CD4-positive, alpha-beta T cell treated with Interleukin-15 for 4 hours (primary cell): ENCODE measurements at places on chromosomes 5 and 9.

DNA sequence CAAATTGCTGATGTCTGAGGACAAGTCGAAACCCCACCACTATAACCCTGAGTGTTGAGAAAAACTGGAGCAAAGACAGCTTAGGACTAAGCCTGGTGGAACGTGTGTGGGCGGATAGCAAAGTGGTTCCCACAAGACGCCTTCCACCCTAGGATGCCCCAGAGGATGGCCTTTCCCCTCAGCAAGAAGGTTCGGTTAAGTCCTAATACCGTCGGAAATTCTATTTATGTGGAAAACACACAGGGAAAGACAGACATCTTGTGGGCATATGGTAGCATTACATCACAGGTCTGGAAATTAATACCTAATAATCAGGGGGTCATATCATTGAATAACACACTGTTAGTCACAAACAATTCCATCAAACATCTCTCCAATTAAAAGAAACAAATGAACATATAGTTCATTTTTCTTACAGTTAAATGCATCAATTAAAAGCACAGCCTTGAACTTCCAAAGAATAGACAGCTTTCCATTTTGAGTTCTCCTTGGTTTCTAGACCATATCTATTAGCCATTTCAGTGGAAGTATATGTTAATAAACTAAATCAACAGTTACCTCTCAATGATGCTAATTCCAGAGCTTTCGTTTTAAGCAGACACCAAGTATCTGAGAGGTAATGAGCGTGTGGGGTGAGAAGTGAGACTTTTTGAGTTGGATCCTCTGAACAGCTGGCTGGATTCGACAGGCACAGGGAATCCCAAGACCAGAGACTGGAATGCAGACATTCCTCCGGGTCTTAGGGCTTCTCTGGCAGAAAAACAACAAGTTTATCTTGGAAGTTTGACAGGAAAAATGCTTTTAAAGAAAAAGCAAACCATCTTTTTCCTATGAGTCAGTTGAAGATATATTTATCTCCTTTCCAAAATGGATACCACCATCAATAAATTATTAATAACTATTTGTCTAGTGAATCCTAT is 2.9 kb upstream of the ICE1 start:
- DNase-seq = peak; percentile 7

DNA sequence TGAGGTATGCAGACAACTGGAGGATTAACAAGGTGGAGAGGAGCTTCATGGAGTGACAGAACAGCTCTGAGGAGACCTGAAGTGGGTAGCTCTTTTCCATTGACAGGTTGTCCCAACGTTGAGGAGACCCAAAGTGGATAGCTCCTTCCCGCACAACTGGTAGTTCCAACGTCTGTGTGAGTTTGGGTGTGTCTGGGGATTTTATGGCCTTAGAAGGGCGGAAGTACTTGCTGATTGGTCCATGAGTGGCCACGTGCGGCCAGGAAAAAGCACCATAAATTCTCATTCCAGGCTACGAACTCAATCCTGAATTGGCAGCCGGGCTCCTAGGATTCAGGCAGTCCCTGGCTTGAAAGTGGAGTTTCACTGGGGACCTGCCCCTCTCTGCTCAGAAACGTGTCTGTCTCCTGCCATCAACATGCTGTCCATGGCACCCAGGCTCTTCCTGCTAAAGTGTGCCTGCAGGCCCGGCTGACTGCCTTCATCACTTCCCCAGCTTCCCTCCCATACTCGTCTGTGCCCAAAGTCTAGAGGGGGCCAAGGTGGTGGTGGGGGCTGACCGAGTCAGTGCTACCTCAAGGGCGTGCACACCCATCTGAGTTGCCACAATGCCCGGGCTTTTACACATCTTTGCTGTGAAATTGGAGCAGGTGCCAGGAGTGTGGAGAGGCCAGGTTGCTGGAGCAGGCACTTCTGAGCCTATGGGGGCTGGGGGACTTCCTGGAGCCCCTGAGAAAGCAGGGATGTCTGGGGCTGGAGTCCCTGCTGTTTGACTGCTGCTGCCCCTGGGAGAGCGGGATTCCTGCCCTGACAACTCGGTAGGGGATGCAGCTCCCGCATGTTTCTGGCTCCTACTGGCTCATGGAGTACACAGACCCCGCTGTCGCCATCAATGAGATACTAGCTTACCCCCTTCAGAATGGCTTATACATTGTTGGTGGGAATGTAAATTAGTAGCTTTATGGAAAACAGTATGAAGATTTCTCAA is 2034.6 kb upstream of the ACO1 start:
- DNase-seq = no peak

DNA sequence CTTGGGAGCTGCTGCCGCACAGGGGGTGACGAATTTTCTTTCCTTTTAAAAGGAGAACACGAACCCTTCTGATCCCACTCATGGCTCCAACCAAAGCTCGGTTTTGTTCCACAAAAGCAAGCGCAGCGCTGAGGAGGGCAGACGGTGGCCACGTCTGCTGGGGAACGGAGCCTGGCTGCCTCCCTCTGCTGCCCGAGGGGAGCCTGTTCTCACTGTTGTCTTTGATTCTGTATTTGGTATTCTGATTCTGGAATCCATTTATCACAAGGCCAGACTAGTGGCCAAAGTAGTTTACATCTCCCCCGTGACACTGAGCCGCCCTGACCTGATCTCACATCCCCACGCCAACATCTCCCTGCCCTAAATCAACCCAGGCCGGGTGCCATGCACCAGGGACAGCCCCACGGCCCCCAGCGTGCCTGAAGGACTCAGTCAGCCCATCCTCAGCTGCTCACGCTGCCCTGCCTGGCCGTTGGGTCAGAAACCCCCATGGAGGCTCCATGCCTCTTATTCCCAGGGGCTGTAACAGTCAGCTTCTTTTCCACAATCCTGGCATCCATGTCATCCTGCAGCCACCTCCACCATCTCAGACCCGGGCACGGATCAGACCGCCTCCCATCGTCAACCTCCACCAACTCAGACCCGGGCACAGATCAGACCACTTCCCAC is 6.7 kb upstream of the NSMF start:
- DNase-seq = no peak

DNA sequence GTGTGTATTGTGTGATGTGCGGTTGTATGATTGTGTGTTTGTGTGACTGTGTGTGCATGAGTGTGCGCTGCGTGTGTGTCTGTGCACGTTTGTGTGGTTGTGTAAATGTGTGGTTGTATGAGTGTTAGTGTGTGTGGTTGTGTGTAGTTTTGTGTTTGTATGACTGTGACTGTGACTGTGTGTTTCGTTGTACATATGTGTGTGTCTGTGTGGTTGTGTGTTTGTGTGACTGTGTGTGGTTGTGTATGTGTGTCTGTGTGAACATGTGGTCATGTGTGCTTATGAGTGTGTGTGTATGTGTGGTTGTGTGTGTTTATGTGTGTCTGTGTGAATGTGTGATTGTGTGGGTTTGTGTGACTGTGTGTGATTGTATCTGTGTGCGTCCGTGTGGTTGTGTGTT is 197.8 kb downstream of the TTLL11 start:
- no peak for DNase-seq

- no peak for DNase-seq
Observed at GRCh38 chr5:353612-354580, 32.4 kb downstream of the AHRR start.

GRCh38 chr9:7088611-7089010 is 330.8 kb downstream of the KDM4C start:
- DNase-seq = no peak

GRCh38 chr9:133702798-133703590 is 35.2 kb downstream of the SARDH start:
- no peak for DNase-seq

DNA sequence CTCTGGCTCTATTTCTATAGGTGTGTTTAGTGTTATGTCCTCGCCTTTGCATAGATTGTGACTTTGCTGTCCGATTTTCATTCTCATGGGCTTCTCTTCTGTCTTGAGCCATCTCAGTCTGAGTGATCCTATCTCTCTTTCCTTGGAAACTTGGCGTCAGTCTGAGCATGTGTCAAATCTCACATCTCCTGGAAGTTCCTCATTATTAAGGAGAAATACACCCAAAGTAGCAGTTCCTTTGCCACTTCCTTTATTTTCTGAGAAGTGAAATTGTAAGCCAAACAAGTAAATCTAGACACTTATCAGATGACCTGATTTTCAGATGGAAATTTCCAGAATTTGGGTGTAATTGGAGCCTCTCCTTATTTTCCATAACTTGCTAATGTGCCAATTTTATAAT is 126.9 kb upstream of the ANKH start:
- no peak for DNase-seq

DNA sequence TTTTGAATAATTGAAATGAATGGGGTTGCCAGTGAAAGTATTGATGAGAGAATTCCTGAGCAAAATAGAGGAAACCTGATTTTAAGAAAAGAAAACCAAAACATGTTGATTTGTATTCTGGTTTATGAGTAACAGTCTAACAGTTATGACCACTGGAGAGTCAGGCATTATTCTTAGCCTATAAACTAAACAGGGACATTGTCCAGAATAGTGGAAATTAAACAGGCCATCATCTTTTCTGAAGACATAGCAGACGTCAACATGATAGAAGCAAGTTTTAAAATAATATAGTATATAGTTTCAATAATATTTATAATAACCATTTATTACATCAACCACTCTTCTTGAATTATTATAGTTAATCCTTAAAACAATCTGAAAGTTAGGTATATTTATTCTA is 178.3 kb upstream of the MPDZ start:
- DNase-seq = no peak

DNA sequence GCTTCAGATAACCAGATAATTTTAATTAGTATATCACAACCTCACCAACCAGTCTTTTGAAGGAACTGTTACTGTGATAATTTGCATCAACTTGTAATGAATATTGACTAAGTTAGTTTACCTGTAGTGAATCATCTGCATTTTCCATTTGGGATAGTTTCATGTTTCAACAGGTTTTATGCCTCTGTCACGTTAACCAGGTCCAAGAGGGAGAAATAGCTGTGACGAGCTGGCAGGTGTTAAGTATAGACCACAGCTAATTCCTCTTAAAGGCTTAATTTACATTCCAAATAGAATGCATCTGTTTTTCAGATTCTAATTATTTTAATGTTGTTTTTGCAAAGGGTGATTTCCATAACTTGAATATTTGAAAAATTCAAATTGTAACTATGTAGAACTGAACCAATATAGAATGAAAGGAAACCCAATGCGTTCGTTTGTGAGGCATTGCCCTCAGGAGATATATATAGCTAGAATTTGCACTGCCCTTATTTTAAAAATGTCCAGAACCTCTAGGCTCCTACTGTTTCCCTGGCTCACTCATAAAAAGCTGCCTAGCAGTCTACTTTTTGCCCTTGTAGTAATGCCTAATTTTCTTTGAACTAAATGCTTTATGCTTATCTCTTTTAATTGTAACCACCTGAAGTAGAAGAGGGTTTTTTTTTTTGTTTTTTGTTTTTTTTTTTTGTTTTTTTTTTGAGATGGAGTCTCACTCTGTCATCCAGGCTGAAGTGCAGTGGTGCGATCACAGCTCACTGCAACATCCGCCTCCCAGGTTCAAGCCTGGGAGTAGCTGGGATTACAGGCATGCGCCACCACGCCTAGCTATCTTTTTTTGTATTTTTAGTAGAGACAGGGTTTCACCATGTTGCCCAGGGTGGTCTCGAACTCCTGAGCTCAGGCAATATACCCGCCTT is 270.5 kb downstream of the SMARCA2 start:
- DNase-seq = no peak

DNA sequence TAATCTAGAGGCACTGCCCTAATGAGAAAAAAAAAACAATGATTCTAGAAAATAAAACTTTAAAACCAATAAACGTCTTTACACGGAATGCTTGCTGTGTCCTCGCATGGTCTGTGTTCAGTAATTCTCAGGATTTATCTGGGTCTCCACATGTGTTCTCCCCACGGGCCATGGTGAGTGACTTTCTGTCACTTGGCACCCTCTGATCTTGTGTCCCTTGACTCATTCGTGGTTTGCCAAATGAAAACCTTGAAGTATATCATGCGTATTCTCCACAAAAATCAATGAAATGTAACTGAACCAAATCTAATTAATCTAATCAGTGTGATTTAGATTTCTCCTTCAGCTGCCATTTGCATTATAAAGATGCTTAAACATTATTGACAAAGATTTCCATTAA is 48.0 kb downstream of the UBE2QL1 start:
- DNase-seq = no peak

DNA sequence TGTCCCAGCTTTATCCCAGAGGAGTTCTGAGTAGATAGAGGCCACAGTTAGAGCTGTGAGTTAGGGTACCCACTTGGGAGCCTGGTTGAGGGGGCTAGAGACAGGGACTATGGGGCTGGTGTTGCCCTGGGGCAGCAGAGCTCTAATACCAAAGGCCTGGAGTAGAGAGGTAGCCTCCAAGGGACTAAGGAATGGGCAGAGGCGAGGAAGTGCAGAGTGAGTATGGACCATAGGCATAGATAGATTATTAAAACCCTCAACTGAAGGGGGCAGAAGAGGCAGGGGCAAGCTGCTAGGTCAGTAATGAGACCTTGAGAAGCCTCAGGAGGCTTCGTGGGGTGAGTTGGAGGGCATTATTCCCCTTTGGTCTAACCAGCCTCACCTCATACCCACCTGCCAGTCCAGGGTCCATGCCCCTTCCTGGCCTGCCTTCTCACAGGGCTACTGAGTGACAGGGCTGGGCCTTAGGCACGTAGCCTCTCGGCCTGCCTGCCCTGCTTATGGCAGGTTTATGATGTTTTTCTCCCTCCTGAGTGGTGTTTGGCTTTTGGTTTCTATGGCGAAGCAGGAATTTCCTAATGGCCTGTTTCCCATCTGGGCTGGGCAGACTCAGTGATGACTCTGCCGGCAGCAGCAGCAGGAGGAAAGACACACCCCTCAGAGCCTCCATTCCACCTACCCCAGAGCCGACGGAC is 8.0 kb downstream of the PDLIM4 start:
- DNase-seq = no peak

DNA sequence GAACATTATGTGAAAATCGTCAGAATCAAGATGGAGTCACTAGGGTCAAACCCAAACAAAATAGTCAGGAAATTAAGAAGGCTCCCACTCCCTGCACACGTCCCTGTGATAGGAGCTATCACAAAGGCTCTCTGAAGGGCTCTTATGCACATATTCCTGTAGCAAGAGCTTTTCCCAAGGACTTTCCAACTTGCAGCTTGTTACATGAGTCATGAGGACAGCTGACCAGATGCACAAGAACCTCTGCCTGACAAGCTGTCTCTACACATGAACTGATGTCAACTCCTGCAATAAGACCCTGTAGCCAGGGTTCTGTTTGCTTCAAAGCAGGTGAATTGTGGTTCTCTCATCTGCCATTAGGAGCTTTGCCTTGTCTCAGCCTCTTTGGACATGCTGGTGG is 122.4 kb downstream of the OLFM1 start:
- no peak for DNase-seq

DNA sequence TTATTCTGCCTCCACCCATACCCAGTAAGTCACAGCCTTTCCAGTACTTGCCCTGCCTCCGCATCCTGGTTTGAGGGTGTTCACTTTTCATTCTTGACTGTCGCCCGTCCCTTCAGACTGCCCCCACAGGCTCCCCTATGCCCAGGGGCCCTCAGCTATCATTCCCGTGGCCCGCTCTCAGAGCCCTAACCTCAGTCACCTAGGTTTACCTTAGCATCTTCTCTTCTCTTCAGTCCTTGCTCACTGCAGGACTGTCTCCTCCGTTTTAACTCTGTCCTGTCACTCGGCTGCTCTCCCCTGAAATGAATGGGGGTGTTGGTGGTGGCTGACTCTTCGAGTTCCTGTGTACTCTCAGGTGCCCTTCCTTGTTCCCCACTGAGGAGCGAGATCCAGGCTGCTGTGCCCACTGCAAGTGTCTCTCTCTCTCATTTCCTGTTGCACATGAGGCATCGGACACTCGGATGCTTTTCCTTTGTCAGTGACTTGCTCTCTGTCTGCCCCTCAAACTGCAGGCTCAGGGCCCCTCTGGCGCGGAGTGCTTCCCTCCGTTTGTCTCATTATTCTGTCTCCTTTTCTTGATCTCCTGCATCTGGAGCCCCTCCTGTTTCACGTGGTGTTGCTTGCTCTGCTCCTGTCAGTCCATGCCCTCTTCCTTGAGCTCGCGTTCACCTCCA is 89.8 kb downstream of the CACNA1B start:
- no peak for DNase-seq
